ENCODE measurements at places on chromosomes 16 and 17.

- no peak for DNase-seq
- H3K4me1 ChIP-seq = no peaks in the 10 kb centered on the region
- no peaks in the 10 kb centered on the region for H3K36me3 ChIP-seq
- H3K27ac ChIP-seq = no peak overlapping the region
- no peak overlapping the region for H3K4me3 ChIP-seq
- no peaks in the 10 kb centered on the region for H3K27me3 ChIP-seq
Observed at GRCh38 chr17:19296786-19297778, 59.9 kb downstream of the EPN2 start.

GRCh38 chr16:55035029-55035428, 104.4 kb downstream of the IRX5 start:
- no peaks in the 10 kb centered on the region for H3K4me1 ChIP-seq
- H3K27me3 ChIP-seq = no peaks in the 10 kb centered on the region
- no peaks in the 10 kb centered on the region for H3K36me3 ChIP-seq

GRCh38 chr17:58944166-58944565, 162.5 kb downstream of the TRIM37 start:
- DNase-seq = no peak
- H3K27ac ChIP-seq = no peak overlapping the region
- no peaks in the 10 kb centered on the region for H3K36me3 ChIP-seq
- no peaks in the 10 kb centered on the region for H3K27me3 ChIP-seq
- H3K4me3 ChIP-seq = no peak overlapping the region

DNA sequence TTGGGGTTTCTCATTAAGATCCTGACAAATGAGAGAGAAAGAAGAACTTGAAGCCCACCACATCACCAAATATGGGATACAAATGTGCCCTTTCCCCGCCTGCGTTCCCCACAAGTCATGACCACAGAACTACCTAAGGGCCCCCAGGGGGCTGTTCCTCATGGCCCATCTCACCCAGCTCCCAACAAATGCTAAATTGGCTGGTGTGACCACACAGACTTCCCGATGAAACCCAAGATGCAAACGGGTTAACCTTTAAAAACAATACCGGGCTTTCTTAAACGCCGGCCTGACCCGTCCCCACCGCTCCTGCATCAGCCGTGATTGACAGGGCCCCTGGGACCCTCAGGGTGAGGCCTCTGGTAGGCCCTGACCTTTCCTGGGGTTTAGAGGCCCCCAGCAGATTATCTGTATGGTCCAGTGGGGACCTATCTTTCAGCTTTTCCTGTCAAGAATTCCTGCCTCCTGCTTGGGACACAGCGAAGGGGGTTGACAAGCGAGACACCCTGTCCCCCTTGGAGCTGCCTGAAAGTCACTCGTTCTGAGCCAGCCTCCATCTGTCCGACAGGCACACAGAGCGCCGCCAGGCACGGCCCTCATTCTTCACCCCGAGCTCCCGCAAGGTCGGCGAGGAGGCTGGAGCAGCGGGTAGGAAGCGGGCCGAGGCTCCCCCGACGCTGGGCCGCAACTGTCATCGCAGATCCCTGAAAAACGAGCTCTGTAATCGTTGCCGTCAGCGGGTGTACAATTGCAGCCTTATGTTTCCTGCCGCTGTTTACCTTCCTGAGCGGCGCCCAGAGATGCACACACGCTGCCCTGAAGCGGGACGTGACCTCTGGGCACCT, 300.1 kb downstream of the FOXL1 start:
- H3K36me3 ChIP-seq = no peaks in the 10 kb centered on the region
- H3K27me3 ChIP-seq = no peaks in the 10 kb centered on the region
- DNase-seq = no peak
- H3K27ac ChIP-seq = no peak overlapping the region

- no peak overlapping the region for H3K27ac ChIP-seq
- no peak for DNase-seq
- H3K4me3 ChIP-seq = no peak overlapping the region
- H3K4me1 ChIP-seq = no peaks in the 10 kb centered on the region
- no peaks in the 10 kb centered on the region for H3K36me3 ChIP-seq
Observed at GRCh38 chr16:86964796-86965241, 352.4 kb downstream of the C16orf95 start.

DNA sequence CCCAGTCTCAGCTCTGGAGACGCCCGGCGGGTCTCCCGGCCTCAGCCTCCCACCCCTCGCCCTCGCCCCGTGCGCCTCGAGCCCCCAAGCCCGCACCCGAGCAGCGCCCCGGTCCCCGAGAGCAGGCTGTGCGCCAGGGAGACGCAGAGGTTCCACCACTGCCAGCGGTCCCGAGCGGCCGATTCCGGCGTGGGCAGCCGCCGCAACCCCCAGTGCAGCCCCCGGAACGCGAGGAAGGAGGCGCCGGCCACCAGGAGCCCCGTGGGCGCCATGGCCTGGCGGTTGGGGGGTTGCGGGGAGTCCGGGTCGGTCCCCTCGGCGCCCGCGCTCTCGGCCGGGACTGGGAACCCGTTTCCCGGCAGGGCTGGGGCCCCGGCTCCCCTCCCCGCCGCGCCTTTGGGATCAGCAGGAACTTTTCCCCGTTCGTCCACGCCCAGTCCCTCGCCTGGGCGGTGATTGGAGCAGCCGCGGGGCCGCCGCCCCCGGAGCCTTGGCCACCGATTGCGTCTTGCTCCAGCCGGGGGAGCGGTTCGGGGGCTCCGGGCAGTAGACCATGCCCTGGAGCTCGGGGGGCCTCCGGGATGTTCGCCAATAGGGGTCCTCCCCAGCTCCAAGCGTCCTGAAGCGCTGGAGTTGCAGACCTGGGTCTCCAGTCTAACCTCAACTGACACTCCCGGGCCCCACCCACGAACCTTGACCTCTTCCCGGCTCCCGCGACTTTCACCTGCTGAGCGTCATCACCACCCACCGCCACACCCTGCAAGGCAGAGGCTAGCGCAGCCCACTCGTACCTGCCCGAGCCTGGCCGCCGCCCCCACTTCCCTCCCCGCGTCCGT, at the start of gene TLCD2:
TSS of gene TLCD2 (minus strand) at position 407 of the 836 bp plus-strand sequence. CDS start at position 272, 135 bp downstream.
- H3K27me3 ChIP-seq = no peaks in the 10 kb centered on the region
- H3K36me3 ChIP-seq = peaks cover 2% of the 10 kb centered on the region
- peak within 1 kb of the TSS; percentile 74 for H3K4me3 ChIP-seq
- DNase-seq = peak; percentile 76
- peak within 1 kb of the TSS; percentile 13 for H3K27ac ChIP-seq

GRCh38 chr17:9380361-9380760, 195.3 kb downstream of the STX8 start:
- no peak for DNase-seq
- no peaks in the 10 kb centered on the region for H3K27me3 ChIP-seq
- no peaks in the 10 kb centered on the region for H3K36me3 ChIP-seq
- no peak overlapping the region for H3K4me3 ChIP-seq
- H3K27ac ChIP-seq = no peak overlapping the region

- DNase-seq = peak; percentile 88
- H3K27me3 ChIP-seq = no peaks in the 10 kb centered on the region
- peaks cover 11% of the 10 kb centered on the region for H3K4me1 ChIP-seq
- H3K27ac ChIP-seq = no peak within 1 kb of the TSS
- no peaks in the 10 kb centered on the region for H3K36me3 ChIP-seq
Observed at GRCh38 chr17:15341385-15341849, at the start of gene TEKT3. Gene TEKT3, minus strand, starts transcription at chr17:15341597. Its CDS starts 10,012 bp downstream, at chr17:15331585.

DNA sequence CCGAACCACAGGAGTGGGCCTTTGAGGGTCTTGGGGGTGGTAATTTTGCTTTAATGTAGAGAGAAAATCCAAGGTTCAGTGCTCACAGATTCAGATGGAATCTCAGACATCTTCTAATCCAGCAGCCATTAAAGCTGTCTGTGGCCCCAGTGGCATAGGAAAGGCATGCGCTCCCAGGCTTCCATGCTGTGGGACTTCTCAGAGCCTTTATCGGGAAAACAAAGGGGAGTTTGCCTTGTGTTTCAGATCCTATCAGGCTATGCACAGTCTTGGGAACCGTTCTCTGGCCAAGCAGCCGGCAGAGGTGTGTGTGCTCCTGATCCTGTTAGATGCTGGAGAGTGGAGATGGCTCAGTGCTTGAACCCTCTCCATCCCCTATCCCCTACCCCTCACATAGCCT, 7.8 kb downstream of the ADGRG1 start:
- peak overlapping the region; percentile 14 for H3K27ac ChIP-seq
- no peaks in the 10 kb centered on the region for H3K27me3 ChIP-seq
- H3K4me1 ChIP-seq = peaks cover 93% of the 10 kb centered on the region
- H3K36me3 ChIP-seq = no peaks in the 10 kb centered on the region
- no peak overlapping the region for H3K4me3 ChIP-seq

GRCh38 chr17:48457080-48457836, 27.2 kb upstream of the SKAP1 start:
- H3K4me1 ChIP-seq = peaks cover 11% of the 10 kb centered on the region
- peak; percentile 59 for DNase-seq
- no peak overlapping the region for H3K27ac ChIP-seq
- H3K27me3 ChIP-seq = no peaks in the 10 kb centered on the region
- no peaks in the 10 kb centered on the region for H3K36me3 ChIP-seq

DNA sequence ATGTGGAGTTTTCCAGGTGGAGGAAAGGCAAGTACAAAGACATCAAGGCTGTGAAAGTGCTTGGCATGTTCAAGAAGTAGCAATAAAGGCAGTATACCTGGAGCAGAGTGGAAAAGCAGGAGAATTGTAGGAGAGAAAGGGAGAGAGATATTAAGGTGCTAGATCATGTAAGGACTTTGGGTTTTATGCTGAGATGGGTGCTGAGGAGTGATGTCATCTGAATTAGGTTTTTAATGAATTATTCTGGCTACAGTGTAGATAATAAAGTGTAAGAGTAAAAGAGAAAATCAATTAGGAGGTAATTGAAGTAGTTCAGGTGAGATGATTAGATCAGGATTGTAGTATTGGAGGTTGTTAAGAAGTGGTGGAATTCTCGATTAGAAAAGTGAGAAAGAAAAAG, 34.0 kb downstream of the NFAT5 start:
- no peaks in the 10 kb centered on the region for H3K27me3 ChIP-seq
- peaks cover 13% of the 10 kb centered on the region for H3K4me1 ChIP-seq
- H3K36me3 ChIP-seq = no peaks in the 10 kb centered on the region
- no peak overlapping the region for H3K27ac ChIP-seq
- H3K4me3 ChIP-seq = no peak overlapping the region
- DNase-seq = no peak

DNA sequence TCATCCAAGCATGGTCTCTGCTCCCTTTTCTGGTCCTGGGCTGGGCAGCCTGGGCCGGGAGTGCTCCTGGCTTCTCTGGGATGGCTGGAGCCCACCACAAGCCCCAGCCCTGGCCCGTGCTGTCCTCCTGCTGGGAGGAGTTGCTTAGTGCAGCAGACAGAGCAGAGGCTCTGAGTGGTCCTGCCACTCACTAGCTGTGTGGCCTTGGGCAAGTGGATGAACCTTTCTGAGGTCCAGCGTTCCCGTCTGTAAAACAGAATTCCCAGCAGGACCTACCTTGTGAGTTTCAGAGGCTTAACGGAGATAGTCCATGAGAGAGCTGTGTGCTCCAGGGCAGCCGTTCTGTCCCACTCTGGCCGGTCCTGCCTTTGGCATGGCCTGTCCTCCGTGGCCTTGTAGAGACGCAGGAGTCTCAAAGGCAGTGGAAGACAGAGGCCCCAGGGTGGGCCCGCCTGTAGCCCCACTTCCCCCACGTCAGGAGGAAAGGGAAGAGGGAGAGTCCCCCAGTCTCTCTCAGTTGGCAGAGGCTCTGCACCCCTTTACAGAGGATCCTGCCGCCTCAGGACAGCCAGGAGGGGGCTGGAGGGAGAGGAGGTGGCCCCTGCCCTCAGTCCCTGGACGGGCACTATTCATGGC, 7.8 kb downstream of the MYO15B start:
- no peak overlapping the region for H3K27ac ChIP-seq

DNA sequence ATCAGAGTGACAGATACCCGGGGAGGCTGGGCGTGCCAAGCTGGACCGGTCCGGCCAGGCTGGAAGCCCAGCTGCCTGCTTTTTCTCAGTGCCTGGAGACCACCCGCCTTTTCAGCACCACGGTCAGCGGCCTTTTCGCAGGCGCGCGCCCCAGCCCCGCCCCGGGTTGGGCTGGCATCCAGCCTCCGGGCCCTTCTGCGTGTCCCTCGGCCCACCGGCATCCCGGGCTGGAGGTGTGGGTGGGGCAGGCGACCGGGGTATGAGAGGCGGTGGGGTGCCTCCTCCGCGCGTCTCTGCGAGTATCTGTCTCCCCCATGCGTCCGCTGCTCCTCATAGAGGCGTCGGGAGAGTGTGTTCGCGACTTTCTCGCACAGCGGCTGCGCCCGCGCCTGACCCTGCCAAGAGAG, 102.5 kb downstream of the MRM1 start:
- no peak overlapping the region for H3K4me3 ChIP-seq
- no peak overlapping the region for H3K27ac ChIP-seq
- DNase-seq = peak; percentile 52
- no peaks in the 10 kb centered on the region for H3K36me3 ChIP-seq

DNA sequence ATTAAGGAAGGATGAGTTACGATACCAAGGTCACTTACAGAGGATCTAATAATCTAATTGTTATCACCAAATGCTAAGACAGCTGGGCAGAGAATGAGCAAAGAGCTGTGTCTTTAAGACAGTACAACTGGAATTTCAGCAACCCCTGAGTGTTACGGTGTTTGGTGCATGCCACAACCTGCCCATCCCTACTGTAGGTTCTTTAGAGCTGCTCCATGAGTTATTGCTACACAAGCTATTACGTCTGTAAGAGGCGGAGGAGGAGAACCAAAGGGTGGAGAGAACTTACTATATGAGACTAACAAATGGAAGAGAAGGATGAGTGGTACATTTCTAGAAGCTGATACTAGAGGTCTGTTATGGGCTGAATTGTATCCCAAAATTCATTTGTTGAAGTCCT, 14.2 kb upstream of the C17orf78 start:
- no peaks in the 10 kb centered on the region for H3K27me3 ChIP-seq
- H3K4me3 ChIP-seq = no peak overlapping the region
- peaks cover 33% of the 10 kb centered on the region for H3K4me1 ChIP-seq
- H3K27ac ChIP-seq = no peak overlapping the region
- no peaks in the 10 kb centered on the region for H3K36me3 ChIP-seq

DNA sequence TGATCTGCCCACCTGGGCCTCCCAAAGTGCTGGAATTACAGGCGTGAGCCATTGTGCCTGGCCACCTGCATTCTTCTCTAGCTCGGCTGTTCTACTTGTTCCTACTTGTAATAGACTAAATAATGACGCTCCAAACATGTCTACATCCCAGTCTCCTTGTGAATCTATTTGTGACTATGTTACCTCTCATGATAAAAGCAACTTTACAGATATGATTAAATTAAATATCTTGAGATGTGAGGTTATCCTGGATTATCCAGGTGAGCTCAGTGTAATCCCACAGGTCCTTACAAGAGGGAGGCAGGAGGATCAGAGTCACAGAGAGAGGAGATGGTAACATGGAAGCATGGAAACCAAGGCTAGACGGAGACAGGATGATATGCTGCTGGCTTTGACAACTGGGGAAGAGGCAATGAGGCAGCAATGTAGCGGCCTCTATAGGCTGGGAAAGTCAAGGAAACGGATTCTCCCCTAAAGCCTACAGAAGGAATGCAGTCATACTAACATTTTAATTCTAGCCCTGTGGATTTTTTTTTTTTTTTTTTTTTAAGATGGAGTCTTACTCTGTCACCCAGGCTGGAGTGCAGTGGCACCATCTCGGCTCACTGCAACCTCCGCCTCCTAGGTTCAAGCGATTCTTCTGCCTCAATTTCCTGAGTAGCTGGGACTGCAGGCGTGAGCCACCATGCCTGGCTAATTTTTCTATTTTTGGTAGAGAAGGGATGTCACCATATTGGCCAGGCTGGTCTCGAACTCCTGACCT, 5.0 kb upstream of the LASP1 start:
- no peak overlapping the region for H3K27ac ChIP-seq
- no peaks in the 10 kb centered on the region for H3K27me3 ChIP-seq
- H3K36me3 ChIP-seq = no peaks in the 10 kb centered on the region
- DNase-seq = no peak
